Lower leg skin (tissue), 4 donors: ENCODE measurements at places on chromosomes 12 and 14. TPM values are rescaled to one million over a fixed set of nuclear protein-coding genes. Genes with fewer than 3 reads are reported as not detected.

- DNase-seq, result no peak
Measured at GRCh38 chr12:120352117-120352516, 16.8 kb downstream of the MSI1 start.

GRCh38 chr14:54617467-54617866, 50.5 kb downstream of the SAMD4A start:
- DNase-seq, result no peak

DNA sequence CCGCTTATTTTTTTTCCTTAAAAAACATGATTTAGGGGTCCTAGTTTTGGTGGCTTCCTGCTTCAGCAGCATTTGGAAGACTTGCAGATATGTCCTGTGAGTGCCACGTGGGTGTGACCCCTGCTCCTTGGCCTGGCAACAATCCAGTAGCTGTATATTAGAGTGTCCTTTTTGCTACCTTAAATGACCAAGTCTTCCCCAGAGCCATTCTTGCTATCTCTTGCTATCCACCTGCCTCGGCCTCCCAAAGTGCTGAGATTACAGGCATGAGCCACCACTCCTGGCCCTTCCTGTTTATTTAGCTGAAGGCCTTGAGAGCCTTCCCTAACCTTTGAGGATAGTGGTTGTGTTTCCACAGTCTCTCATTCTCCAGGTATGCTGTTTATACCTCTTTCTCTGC, 17.0 kb downstream of the TPCN1 start:
- DNase-seq, result no peak

- DNase-seq, result no peak
Measured at GRCh38 chr12:27324530-27324929, 8.1 kb upstream of the BMAL2 start.

The DBX2 gene
- 0.91 TPM for total RNA-seq

GRCh38 chr12:65934480-65935115, 110.3 kb downstream of the HMGA2 start:
- no peak for DNase-seq

GRCh38 chr14:77037938-77038568, 9.5 kb upstream of the IRF2BPL start:
- no peak for DNase-seq

The PAPLN gene
- total RNA-seq, result 11.2 TPM

DNA sequence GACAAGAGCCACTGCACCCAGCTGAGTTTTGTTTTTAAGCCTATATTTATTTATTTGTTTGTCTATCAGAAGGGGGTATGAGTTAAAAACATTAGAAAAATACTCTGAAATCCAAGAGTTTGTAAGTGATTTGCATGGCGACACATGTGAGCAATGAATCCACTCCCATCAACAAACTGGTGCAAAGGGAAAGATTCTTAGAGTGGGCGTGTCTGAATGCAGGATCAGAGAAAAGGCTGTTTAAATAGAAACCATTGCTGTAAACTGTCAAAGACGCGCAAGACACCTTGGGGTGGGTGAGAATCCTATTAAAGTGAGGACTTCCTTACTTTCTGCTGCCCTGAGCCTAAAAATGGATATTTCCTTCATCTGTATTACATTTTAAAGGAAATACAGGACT, 51.9 kb downstream of the ZFYVE26 start:
- no peak for DNase-seq

The KRT3 gene
- not detected for total RNA-seq

DNA sequence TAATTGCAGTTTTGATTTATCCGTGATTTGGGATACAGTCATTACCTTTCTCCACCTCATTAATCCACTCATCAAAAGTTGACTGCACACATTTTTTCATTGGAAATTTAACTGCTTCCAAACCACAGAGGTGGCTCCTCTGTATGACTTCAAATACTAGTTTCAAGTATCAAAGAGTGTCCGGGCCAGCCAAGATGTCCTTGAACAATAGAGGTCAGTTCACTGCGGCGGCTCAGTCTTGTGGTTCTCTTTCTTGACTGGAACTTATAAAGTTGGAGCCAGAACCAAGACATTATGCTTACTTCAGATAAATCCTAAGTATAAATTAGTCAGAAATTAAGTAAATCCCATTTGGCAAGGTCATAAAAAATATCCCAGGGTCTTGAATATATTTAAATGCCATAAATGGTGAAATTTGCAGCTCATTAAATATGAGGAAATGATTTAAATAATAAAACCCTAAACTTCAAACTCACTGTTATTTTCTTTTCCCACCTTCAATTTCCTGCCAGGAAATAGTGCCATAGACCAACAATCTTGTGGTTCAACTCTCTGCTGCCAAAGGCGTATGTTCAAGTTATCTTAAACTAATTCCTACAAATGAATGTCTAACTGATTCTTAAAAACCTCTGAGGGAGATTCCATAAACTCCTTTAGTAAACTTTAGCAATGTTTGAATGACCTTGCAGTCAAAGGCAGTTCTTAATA, 360.8 kb downstream of the AEBP2 start:
- no peak for DNase-seq

DNA sequence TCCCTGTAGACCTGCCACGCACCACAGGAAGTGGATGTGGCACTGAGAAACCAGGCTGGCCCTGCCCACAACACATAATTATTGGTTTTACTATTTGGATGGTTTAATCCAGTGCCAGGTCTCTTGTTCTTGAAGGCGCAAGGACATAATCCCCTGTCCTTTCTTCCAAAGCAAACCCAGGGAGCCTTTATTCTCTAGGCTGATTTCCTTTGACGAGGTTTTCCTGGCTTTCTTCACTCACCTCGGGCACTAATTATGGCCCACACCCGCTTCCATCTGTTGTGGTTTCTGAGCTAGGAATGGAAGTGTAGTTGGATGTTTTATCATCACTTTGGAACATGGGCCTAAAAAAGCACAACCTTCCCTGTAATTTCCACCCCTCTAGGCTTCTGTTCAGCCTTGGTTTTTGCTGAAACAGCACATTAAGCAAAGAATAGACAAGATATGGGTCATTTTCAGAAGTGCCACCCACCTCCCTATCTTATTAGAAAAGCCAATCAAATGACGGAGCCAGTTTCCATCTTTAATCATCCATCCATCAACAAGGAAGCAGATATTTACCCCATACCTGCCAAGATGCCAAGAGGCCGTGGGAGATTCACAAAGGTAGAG, 73.9 kb downstream of the PPP1R36 start:
- DNase-seq, result peak; percentile 32

DNA sequence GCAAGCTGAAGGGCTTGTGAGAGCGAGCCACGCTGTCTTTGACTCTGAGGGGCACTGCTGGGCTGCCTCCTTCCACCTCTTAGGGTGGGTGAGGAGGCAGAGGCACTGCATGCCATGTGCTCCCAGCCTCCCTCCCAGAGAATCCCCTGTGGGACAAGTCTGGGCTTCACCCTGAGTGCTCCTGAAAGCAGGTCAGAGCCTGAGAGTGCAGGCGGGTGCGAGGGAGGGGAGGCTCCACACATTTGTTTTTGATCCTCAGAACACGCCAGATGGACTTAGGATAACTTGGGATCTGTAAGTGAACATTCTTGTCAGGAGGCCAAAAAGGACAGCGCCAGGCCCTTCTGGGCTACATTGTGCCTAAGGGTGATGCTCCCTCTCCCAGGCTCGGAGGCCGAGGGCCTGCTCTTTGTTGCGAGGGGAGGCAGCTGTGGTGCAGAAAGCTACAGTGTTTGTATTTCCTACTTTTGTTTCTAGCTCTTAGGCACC, 155.4 kb downstream of the TMX1 start:
- peak; percentile 57 for DNase-seq

The PRB2 gene
- 0.39 TPM for total RNA-seq

GRCh38 chr12:125229878-125230530, 164.8 kb downstream of the AACS start:
- no peak for DNase-seq

DNA sequence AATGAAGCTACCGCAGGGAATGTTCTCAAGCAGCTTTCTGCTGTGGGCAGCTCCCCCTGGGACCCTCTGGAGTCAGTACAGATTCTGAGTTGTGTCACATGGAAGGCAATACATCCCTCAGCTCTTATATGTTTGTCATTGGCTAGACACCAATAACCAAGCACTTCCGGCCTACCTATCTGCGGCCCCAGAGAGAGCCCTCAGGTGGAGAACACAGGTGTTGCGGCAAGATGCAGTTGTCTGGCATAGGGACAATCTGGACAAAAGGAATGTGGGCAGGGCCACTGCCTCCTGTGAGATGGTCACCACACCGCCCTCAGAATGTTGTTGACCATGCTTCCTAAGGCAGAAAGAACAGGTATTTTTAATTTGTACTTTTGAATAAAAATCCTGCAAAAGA, 118.7 kb downstream of the BRMS1L start:
- no peak for DNase-seq

DNA sequence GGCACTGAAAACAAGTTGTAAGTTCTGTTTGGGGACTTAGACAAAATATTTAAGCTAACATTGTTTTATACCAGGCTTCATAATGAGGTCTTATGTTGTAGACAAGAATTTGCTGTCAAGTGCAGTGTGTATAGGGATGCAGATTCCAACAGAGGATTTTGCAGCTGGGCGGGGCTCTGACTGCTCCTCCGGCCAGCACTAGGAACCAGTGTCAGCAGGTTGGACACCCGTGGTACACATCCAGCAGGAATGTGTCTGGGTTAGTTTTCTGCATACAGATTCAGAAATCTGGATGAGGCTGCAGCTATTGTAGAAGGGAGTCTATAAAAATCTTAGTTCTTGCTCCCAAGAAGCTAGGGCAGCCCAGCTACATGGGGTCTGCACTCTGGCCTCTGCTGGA, 194.3 kb upstream of the RBM19 start:
- no peak for DNase-seq

- DNase-seq, result no peak
Measured at GRCh38 chr14:24673534-24674203, 39.7 kb upstream of the GZMB start.
